Stimulated activated CD4-positive, alpha-beta T cell treated with anti-CD3 and anti-CD28 coated beads, Interleukin-1b, Interleukin-23, amount 100 ng/mL, for 1 hour (primary cell): ENCODE measurements at places on chromosomes 3 and 15.

DNA sequence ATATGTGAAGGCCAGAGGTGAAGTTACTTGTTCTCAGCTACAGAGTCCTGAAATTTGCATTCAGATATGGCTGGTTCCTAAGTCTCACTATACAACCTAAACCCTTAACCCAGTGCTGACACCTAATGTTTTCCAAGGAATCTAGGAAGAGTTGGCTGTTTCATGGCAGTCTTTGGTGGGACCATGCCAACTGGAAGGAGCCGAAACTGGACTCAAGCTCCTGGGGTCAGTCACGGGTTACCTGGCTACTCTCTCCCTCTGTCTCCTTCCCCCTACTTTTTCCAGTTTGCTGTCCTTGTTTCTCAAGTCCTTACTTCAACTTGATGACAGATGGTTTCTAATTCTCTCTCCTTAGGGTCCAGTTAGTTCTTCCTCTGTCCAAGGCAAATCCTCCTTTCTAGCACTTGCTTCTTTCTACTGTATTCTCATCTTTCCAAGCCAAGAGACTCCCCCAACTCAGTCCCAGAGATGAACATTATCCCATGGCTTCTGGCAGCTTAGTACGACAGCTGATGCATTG is 88.6 kb upstream of the COL6A5 start:
- no peak for DNase-seq

GRCh38 chr3:194098081-194098842 is 37.7 kb upstream of the HES1 start:
- no peak for DNase-seq

DNA sequence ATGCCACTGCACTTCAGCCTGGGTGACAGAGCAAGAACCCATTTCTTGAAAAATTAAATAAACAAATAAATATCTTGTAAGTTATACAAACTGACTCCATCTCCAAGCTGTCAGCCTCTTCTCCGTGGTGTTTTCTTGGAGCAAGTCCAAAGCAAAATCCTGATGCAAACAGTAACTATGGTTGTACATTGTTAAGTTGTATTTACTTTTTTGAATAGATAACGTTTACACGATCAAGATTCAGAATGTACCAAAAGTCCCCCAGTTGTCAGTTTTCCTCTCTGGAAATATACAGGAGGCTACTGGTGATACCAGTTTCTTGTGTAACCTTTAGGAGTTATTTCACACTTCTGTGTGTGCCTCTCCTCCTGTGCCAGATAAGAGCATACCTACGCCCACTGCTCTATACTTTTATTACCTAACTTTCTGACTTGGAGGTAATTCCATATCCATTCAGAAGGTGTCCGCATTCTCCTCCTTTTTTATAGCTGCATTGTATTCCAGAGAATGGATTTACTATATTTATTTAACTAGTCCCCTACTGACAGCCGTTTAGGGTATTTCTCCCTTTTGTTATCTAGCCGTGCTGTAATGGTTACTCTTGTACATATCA is 14.2 kb downstream of the CMTM7 start:
- DNase-seq: no peak

- no peak for DNase-seq
Observed at GRCh38 chr3:37949866-37950265, 40.7 kb upstream of the VILL start.

DNA sequence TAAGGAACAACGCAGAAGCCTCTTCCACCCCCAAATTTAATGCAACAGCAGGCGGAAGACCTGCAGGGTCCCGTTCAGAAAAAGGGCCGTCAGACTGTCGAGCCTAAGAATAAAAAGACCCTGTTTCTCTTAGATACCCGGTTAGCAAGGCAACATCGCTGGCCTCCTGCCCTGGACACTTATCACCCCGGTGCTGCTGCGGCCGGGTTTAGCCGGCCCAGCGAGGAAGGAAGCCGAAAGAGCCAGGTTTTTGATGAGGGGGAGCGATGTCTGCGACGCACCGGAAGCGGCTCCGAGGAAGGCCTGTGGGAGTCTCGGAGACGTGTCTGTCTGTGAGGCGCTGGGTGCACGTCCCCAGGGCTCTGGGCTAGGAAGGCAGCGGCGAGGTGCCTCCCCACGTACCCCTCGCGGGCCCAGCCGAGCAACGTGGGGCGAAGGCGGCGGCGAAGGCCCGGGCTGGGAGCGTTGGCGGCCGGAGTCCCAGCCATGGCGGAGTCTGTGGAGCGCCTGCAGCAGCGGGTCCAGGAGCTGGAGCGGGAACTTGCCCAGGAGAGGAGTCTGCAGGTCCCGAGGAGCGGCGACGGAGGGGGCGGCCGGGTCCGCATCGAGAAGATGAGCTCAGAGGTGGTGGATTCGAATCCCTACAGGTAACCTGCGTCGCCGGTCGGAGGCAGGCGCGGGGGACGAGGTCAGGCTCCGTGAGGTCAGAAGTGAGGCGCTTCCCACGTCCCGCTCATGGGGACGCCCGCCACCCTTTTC is at the start of gene UBA5:
Gene UBA5 (plus strand): TSS at position 278 of the 759 bp plus-strand sequence. CDS start 209 bp downstream, at position 487.
- DNase-seq: peak; percentile 35

DNA sequence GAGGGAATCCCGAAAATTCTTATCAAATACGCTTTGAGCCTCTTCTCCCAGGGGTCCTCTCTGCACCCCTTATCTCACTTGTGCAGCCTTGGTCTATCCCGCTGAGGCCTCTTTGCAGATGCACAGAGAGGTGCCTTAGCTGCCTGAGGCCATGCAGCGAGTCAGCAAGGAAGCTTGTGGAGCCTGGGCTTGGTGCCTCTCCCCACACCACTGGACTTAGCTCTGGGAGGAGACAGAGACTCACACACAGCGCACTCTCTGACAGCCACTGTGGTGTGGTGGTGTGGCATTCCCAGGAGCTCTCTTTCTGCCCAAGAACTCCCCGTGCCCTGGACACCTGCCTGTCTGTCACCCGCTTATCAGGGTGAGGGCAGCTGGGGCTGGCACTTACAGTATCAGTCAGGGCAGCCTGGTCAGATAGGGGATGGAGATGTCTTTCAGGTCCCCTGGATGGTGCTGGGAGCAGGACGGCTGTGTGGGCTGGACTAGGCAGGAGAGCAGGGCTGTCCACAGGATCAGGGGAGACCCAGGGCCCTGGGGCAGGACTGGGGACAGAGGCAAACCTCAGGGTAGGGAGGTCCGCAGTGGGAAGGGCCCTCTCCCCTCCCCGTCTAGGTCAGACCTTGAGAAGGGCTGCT is 10.2 kb upstream of the LINGO1 start:
- no peak for DNase-seq

GRCh38 chr3:77967621-77968020 is 927.7 kb downstream of the ROBO2 start:
- DNase-seq: no peak

- no peak for DNase-seq
Observed at GRCh38 chr3:184652465-184652864, 59.4 kb downstream of the MAGEF1 start.

GRCh38 chr3:42042747-42043098 is 48.4 kb upstream of the TRAK1 start:
- DNase-seq: no peak

- no peak for DNase-seq
Observed at GRCh38 chr3:136018876-136019275, 53.3 kb downstream of the PPP2R3A start.

DNA sequence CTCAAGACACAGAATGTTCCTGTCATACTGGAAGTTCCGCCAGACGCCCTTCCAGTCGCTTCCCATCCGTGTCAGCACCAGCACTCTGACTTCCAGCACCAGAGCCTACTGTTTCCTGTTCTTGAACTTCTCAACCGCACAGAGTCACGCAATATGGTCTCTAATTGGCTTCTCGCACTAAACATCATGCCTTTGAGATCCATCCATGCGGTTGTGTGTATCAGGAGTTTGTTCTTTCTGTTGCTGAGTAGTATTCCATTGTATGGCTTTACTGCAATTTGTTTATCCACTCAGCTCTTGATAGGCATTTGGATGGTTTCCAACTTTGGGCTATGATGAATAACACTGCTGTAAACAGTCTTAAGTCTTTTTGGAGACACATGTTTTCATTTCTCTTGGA is 112.1 kb downstream of the LRRK1 start:
- DNase-seq: no peak

DNA sequence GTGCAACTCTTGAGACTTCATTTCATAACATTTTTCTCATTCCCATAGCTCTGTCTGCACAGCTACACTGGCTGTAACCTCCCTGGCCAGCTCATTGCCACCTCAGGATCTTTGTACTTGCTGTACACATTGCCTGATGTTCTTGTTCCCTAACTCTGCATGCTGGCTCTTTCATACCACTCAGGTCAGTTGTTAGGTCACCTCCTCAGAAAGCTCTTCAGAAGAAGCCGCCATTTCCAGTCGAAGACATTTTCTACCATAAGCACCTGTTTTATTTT is 176.2 kb downstream of the AKAP13 start:
- no peak for DNase-seq

GRCh38 chr15:46129145-46129544 is 494.3 kb downstream of the SQOR start:
- DNase-seq: no peak

DNA sequence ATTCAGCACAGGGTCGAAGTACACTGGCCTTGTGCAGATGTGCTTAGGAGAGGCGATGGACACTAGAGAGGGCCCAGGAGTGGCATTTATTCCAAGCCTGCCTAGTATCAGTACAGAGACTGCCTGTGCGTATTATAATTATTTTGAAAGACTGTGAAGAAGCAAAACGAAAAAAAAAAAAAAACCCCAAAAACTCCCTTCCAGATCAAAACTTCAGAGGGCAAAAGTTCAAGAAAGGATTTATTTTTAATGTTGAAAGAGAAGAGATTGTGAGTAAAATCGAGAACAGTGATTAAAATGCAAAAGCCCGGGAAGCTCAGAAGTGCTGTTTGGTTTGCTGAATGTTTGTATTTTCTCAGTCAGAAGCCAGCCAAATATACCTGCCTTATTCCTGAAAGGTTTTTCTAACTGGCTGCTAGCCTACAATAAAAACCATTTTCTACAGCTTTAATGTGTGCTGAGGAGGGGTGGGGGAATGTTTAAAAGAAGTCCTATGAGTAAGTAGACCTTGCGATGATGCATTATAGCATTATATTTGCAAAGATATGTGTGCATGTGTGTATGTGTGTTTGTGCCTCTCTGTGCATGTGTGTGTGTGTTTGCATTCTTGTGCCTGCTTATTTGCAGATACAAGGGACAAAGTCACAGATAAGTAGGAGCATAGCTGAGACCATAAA is 19.3 kb upstream of the LZTFL1 start:
- no peak for DNase-seq

DNA sequence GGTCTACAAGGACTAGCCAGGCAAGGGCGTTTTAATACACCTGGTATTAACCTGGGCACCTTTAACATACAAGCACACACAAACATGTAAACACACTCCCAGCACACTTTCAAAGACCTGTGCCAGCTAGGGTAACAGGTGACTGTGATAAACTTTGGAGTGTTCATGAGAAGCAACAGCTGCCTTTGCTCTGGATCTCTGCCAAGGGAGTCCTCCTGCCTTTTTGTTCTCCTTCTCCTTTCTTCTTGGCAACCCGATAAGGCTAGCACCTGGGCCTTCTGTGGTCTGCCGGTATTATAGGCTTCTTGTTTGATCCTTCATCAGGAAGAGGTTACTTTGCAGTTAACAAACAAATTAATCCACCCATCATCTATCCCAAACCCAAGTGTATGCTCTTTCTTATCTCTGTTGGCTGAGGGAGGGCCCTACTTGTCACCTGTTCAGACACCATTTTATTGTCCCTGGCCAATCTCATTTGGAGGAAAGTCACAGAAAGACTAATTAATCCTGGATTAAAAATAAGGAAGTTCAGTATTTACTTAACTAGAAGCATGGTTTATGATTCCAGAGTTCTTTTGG is at the start of gene RETNLB:
Gene RETNLB (minus strand): TSS at position 7 of the 579 bp plus-strand sequence. CDS start 225 bp downstream, outside the sequence.
- no peak for DNase-seq

DNA sequence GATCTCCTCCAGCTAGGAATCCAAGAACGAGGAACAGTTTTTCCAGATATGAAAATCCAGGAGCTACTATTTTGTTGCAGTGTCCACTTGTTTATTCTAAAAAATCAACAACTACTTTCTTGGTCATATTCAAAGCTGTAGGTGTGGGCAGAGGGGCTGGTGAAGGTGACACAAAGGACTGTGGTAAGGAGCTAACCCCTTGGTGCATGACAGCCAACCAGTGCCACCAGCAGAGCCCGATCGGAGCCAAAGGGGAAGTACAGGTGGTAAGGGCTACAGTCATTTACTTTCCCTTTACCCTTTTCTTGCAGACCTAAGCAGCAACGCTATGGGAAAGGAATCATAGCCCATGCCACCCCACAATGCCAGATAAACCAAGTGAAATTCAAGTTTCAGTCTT is 30.7 kb downstream of the PLA1A start:
- no peak for DNase-seq

- DNase-seq: no peak
Observed at GRCh38 chr3:39429466-39429865, 22.9 kb downstream of the RPSA start.

DNA sequence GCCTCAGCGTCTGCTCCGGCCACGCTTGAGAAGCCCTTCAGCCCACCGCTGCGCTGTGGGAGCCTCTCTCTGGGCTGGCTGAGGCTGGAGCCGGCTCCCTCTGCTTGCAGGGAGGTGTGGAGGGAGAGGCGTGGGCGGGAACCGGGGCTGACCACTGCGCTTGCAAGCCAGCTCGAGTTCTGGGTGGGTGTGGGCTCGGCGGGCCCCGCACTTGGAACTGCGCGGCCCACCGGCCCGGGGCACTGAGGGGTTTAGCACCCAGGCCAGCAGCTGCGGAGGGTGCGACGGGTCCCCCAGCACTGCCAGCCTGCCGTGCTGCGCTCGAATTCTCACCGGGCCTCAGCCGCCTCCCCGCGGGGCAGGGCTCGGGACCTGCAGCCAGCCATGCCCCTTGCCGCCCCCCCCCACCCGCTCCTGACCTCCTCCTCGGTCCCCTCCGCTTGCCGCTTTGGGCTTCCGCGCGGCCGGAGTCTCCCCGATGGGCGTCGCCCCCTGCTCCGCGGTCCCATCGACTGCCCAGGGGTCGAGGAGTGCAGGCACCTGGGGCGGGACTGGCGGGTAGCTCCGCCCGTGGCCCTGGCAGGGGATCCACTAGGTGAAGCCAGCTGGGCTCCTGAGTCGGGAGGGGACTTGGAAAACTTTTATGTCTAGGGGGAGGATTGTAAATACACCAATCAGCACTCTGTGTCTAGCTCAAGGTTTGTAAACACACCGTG is 106.7 kb downstream of the RAP2B start:
- no peak for DNase-seq

DNA sequence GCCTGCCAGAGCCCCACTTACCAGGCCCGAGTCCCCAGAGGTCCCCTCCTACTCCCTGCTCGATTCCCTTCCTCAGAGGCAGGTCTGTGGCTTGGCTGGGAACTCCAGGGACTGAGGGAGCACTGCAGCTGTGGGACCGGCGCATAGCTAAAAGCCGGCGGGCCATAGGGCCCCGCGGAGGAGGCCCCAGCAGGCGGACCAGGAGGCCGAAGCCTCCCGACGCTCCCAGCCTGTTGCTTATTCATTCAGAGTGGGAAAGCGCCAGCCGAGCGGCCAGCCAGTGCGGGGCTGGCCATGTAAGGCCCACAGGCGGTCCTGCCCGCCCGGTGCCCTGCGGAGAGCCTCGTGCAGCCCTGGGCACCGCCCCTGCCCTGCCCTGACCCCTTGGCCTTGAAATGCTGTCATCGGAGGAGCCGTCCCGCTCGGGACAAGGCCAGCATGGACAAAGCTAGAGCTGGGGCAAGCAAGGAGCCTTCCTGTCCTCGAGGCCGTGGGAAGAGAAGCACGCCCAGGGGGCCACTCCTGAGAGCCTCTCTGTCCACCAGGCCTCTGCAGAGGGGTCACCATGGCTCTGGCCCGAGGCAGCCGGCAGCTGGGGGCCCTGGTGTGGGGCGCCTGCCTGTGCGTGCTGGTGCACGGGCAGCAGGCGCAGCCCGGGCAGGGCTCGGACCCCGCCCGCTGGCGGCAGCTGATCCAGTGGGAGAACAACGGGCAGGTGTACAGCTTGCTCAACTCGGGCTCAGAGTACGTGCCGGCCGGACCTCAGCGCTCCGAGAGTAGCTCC is at the start of gene LOXL1:
Gene LOXL1 (plus strand): TSS at position 244 of the 784 bp plus-strand sequence. CDS start 322 bp downstream, at position 566.
- no peak for DNase-seq
